Cerebellar nuclear complex (tissue), 1 donor: ENCODE measurements at places on chromosomes 1 and 21.

- DNase-seq: peak; percentile 54
Observed at GRCh38 chr1:54581621-54582035, 33.6 kb downstream of the ACOT11 start.

DNA sequence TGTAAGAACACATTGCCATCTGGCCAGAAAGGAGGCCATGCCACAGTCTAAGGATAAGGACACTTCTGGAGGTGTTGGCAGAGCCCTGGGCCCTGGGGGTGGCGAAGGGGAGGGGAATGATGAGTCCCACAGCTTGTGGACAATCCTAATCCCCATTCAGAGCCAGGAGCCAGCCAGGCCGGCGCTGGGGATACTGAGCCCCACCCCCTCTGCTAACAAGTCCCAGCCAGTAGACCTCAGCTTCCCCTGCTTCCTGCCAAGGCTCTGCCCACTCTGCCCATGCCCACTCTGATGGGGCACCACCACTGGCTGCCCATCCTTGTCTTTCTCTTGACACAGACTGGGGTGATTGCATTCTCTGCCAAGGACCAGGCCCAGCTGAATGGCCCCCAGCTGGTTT, 71.9 kb downstream of the NAV1 start:
- DNase-seq: no peak

- no peak for DNase-seq
Observed at GRCh38 chr21:27104846-27105431, 138.1 kb upstream of the ADAMTS5 start.

GRCh38 chr1:108750476-108751181, 4.2 kb downstream of the STXBP3 start:
- no peak for DNase-seq
